MM.1S (cell line): ENCODE measurements at places on chromosomes 5 and 9.

- H3K27me3 ChIP-seq, result no peaks in the 10 kb centered on the region
- no peaks in the 10 kb centered on the region for H3K36me3 ChIP-seq
- H3K4me3 ChIP-seq, result no peak overlapping the region
Observed at GRCh38 chr9:116671605-116672004, 15.5 kb upstream of the TRIM32 start.

GRCh38 chr9:123772374-123772773 lies 157.6 kb downstream of the DENND1A start:
- no peak overlapping the region for H3K4me3 ChIP-seq
- H3K4me1 ChIP-seq, result no peaks in the 10 kb centered on the region
- DNase-seq, result no peak
- no peak overlapping the region for H3K27ac ChIP-seq
- no peaks in the 10 kb centered on the region for H3K27me3 ChIP-seq

DNA sequence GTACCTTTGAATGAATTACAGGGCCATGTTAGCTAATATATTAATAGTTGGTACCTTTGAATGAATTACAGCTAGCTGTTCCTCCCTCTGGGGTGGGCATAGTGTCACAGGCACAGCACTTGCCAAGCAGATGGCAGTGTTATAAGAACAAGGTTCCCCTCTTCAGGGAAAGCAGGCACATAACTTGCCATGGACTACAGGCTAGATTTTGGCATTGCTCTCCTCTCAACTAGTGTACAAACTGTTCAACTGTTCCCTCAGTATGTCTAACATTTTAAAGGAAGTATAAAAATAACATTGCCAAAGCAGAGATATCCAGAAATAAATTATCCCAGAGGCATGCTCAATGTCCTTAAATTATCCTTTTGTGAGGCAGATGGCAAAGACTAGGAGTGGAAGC lies 33.7 kb downstream of the ABITRAM start:
- DNase-seq, result no peak
- no peak overlapping the region for H3K4me3 ChIP-seq
- no peak overlapping the region for H3K27ac ChIP-seq
- 0 out of 2 replicates have a peak, but pooled peaks cover 2% of the 10 kb centered on the region for H3K36me3 ChIP-seq

- no peak overlapping the region for H3K4me3 ChIP-seq
- DNase-seq, result peak; percentile 71
- H3K27me3 ChIP-seq, result no peaks in the 10 kb centered on the region
- H3K36me3 ChIP-seq, result no peaks in the 10 kb centered on the region
Observed at GRCh38 chr5:122473138-122473843, 161.3 kb downstream of the SNCAIP start.

GRCh38 chr5:98402130-98402529 lies 371.3 kb upstream of the RGMB start:
- H3K4me1 ChIP-seq, result no peaks in the 10 kb centered on the region
- H3K4me3 ChIP-seq, result no peak overlapping the region
- no peaks in the 10 kb centered on the region for H3K36me3 ChIP-seq
- no peaks in the 10 kb centered on the region for H3K27me3 ChIP-seq

GRCh38 chr9:113609562-113610318 lies 146.2 kb downstream of the RGS3 start:
- no peaks in the 10 kb centered on the region for H3K36me3 ChIP-seq
- H3K27ac ChIP-seq, result no peak overlapping the region
- no peaks in the 10 kb centered on the region for H3K4me1 ChIP-seq

GRCh38 chr5:172493461-172493860 lies 39.1 kb upstream of the SH3PXD2B start:
- no peak overlapping the region for H3K27ac ChIP-seq
- no peaks in the 10 kb centered on the region for H3K36me3 ChIP-seq
- H3K27me3 ChIP-seq, result peaks cover 12% of the 10 kb centered on the region
- DNase-seq, result no peak
- H3K4me1 ChIP-seq, result no peaks in the 10 kb centered on the region

GRCh38 chr5:92678640-92679039 lies 902.4 kb downstream of the NR2F1-AS1 start:
- H3K4me3 ChIP-seq, result no peak overlapping the region
- H3K36me3 ChIP-seq, result no peaks in the 10 kb centered on the region
- H3K4me1 ChIP-seq, result no peaks in the 10 kb centered on the region
- H3K27ac ChIP-seq, result no peak overlapping the region
- no peak for DNase-seq

- no peaks in the 10 kb centered on the region for H3K27me3 ChIP-seq
- peaks cover 5% of the 10 kb centered on the region; the same call in 1 of the 2 replicates for H3K4me1 ChIP-seq
- no peak overlapping the region for H3K27ac ChIP-seq
Observed at GRCh38 chr5:98805070-98805469, 31.6 kb downstream of the RGMB start.

DNA sequence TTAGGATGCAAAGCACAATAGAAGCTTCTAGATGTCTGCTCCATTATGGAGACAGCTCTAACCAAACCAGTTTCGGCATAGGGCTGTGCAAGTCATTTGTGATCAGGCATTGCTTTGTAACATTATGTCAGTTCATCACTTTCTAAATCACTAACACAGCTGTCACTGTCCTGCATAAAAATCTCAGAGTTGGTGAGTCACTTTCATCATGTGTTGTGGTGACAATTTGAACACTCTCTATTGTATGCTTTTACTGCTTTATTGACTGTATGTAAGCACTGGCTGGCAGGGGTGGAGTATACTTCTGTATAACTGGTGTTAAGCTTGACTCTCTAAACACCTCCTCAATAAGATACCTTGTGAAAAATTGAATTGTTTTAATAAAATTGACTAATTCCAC lies 77.9 kb downstream of the SLCO4C1 start:
- H3K36me3 ChIP-seq, result no peaks in the 10 kb centered on the region
- H3K27ac ChIP-seq, result no peak overlapping the region
- H3K4me1 ChIP-seq, result no peaks in the 10 kb centered on the region
- H3K4me3 ChIP-seq, result no peak overlapping the region
- H3K27me3 ChIP-seq, result no peaks in the 10 kb centered on the region

GRCh38 chr5:155017610-155018009 lies 4.1 kb downstream of the KIF4B start:
- no peaks in the 10 kb centered on the region for H3K36me3 ChIP-seq
- H3K27ac ChIP-seq, result no peak overlapping the region
- no peaks in the 10 kb centered on the region for H3K27me3 ChIP-seq
- no peak overlapping the region for H3K4me3 ChIP-seq
- no peak for DNase-seq

DNA sequence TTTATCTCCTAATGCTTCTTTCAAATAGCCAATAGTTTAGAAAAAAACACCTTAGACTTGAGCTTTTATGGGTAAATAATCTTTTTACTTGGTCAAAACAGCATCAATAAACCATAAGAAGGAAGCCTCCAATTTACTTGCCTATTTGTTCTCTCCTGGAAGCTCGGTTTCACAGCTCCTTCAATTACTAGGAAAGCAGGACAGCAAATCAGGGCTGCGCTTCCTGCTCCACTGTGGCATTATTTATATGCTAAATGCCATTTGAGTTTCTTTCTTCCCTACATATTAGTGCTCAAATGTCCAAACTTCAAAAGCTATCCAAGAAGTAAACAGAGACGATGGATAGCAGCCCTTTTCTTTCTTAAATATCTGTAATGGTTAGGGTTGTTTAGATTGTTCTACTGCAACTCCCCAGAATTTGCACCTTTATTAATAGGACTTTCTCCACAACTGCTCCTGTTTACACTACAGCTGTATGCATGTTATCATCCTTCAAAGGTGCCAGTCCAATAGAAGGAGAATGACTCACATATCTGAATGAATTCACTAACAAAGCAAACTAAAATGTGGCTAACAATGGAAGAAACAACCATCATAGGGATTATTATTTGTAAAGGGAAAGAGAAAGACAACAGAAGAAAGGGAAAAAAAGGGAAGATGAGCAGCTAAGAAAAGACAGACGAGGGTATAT lies 58.7 kb downstream of the MED27 start:
- no peak for DNase-seq

GRCh38 chr5:148259288-148259687 lies 9.3 kb upstream of the SPINK13 start:
- no peak overlapping the region for H3K4me3 ChIP-seq
- no peak for DNase-seq
- no peak overlapping the region for H3K27ac ChIP-seq
- H3K4me1 ChIP-seq, result no peaks in the 10 kb centered on the region
- H3K36me3 ChIP-seq, result no peaks in the 10 kb centered on the region
- no peaks in the 10 kb centered on the region for H3K27me3 ChIP-seq

DNA sequence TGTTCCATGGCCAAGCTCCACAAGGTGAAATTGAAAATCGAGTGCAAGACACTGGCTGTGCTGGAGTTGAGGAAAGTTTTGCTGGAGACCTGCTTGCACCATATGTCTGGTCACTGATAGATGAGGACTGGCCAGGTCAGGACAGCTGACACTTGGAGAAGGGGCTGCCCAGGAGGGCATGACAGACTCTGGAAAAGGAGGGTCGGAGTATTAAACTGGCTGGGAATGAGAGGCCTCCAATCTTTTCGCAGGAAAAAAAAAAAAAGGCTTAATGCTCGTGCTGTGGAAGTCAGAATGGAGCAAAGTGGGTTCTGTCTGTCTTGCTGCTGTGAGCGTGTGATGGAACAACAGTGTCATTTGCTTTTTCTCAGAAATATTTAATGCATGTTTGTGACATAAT lies 5.5 kb downstream of the TENT4A start:
- H3K36me3 ChIP-seq, result peaks cover 5% of the 10 kb centered on the region; the same call in 1 of the 2 replicates
- H3K4me3 ChIP-seq, result no peak overlapping the region
- H3K27me3 ChIP-seq, result no peaks in the 10 kb centered on the region
- no peak overlapping the region for H3K27ac ChIP-seq

DNA sequence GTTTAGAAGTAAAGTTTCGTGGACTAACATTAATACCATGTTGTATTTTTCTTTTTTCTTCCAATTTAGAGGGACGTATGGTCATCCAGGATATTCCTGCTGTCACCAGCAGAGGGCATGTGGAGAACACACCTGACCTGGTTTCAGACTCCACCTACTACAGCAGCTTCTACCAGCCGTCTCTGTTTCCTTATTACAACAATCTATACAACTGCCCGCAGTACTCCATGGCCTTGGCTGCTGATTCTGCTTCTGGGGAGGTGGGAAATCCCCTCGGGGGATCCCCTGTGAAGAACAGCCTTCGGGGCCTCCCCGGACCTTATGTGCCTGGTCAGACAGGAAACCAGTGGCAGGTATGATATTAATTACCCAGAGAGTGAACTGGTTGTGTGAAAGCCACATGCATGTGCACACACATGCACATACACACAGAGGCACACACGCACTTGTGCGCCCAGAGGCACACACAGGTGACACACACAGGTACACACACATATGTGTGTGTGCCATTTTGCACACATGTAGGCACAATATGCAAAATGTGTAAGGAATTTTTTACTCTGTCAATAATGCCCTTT lies 52.4 kb downstream of the DMRT1 start:
- peak overlapping the region; percentile 53 for H3K4me3 ChIP-seq
- no peaks in the 10 kb centered on the region for H3K27me3 ChIP-seq
- peaks cover 12% of the 10 kb centered on the region for H3K4me1 ChIP-seq
- no peaks in the 10 kb centered on the region for H3K36me3 ChIP-seq
- H3K27ac ChIP-seq, result peak overlapping the region; percentile 37; the same call in 1 of the 2 replicates

DNA sequence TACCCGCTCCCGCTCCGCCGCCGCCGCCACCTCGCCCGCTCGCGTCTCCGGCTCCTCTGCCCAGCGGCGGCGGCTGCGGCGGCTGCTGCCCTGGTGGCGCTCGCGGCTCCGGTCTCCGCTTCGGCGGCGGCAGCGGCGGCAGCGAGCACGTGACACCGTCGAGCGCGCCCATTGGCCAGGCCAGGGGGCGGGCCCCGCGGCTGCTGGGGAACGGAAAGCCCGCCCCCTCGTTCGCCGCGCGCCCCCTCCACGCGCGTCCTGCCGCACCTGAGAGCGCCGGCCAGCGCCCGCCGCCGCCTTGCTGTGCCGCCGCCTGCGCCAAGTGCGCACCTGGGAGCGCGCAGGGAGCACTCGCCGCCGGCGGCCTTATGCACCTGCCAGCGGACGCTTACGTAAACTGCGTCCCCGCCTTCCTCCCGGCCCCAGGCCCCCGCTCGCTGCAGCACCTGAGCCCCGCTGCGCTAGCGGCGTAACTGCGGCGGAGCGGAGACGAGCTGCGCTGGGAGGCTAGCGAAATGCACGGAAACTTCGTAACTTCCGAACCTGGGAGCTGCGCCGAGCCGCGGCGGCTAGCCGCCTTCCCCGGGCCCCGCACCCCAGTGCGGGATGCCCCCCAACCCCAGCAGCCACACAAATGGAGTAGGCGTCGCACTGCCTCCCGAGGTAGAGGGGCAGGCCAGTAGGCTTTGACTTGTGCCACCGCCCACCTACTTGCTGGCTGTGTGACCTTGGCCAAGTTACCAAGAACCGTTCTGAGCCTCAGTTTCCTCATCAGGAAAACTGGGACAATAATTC lies at the start of gene STRBP:
STRBP (minus strand) TSS at position 122 of the 795 bp plus-strand sequence. CDS start 84,452 bp downstream, outside the sequence.
- DNase-seq, result peak; percentile 94
- peak within 1 kb of the TSS; percentile 62 for H3K27ac ChIP-seq
- H3K27me3 ChIP-seq, result no peaks in the 10 kb centered on the region
- H3K4me3 ChIP-seq, result peak within 1 kb of the TSS; percentile 91
- no peaks in the 10 kb centered on the region for H3K36me3 ChIP-seq
- H3K4me1 ChIP-seq, result peaks cover 35% of the 10 kb centered on the region

DNA sequence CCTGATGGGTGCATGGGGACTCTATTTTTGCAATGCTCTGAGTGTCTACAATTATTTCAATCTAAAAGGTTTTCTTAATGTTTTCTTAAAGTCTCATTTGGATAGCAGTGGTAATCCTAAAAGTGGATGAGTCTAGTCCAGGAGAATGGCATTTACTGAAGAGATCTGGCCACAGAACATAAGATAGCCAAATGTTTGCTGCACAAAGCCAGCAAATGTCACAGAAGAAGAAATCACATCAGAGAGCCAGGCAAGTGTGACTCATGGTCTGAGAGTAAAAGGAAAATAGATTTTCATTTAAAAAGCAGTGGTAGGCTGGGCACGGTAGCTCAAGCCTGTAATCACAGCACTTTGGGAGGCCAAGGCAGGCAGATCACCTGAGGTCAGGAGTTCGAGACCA lies 352.7 kb upstream of the GRAMD2B start:
- H3K27me3 ChIP-seq, result no peaks in the 10 kb centered on the region
- no peaks in the 10 kb centered on the region for H3K36me3 ChIP-seq

DNA sequence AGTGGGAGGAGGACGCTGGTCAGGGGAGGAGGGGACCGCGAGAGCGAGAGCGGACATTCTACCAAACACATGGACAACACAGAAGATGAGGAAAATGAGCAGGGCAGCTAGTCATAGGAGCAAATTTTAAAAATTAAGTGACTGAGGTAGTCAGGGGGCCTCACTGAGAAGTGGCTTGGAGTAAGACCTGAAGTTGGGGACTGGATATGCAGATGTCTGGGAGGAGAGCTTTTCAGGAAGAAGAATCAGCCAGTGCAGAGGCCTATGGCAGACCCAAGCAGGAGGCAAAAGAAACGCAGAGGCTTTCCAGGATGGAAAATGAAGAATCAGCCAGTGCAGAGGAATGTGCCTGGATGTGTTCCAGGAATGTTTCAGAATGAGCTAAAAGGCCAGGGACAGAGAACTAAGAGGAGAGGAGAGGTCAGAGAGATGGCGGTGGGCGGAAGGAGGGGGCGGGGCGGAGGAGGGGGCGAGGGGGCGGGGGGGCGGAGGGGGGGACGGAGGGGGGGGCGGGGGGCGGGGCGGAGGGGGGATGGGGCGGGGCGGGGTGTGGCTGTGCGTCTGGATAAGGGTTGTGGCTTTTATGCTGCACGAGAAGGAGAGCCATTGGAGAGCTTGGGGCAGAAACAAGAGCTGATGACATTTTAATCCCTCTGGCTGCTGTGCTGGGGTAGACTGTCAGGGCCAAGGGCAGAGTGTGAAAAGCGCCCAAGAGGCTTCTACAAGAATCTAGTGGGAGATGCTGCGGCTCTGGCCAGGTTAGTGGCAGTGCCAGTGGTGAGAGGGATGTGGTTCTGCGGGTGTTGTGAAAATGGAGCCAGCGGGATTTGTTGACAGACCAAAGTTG lies 129.6 kb downstream of the KCNIP1 start:
- peaks cover 3% of the 10 kb centered on the region; the same call in 1 of the 2 replicates for H3K27me3 ChIP-seq

- DNase-seq, result no peak
- no peak overlapping the region for H3K27ac ChIP-seq
- no peaks in the 10 kb centered on the region for H3K4me1 ChIP-seq
Observed at GRCh38 chr5:106822851-106823250, 847.9 kb downstream of the EFNA5 start.
